Activated B cell treated with CpG ODN at 0.5 μM for 24 hours (primary cell): ENCODE measurements at places on chromosomes 16 and 17. TPM values are rescaled to one million over a fixed set of nuclear protein-coding genes. Genes with fewer than 3 reads are reported as not detected.

The BCL6B gene
- total RNA-seq = 0.31 and 0.88 TPM in 2 replicates

- no peaks in the 10 kb centered on the region for H3K36me3 ChIP-seq
- H3K4me1 ChIP-seq = peaks cover 26% of the 10 kb centered on the region
- no peaks in the 10 kb centered on the region for H3K27me3 ChIP-seq
Measured at GRCh38 chr17:27535975-27536374, 79.7 kb downstream of the KSR1 start.

DNA sequence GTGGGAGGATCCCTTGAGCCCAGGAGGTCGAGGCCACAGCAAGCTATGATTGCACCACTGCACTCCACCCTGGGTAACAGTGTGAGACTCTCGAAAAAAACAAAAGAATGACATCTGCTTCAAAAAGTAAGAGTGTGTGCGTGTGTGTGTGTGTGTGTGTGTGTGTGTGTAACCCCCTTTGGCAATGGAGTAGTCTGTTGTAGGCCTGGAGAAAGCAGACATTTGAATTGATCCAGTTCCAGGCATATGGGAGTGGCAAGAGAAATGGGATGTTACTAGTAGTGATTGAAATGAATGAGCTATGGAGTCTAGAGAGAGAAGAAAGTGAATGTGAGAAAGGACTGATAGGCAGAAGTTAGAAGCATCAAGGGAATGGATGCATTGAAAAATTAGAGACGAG lies 9.9 kb downstream of the CASC3 start:
- no peak for DNase-seq
- no peak overlapping the region for H3K27ac ChIP-seq
- no peaks in the 10 kb centered on the region for H3K27me3 ChIP-seq
- peaks cover 77% of the 10 kb centered on the region for H3K36me3 ChIP-seq
- no peak overlapping the region for H3K4me3 ChIP-seq

DNA sequence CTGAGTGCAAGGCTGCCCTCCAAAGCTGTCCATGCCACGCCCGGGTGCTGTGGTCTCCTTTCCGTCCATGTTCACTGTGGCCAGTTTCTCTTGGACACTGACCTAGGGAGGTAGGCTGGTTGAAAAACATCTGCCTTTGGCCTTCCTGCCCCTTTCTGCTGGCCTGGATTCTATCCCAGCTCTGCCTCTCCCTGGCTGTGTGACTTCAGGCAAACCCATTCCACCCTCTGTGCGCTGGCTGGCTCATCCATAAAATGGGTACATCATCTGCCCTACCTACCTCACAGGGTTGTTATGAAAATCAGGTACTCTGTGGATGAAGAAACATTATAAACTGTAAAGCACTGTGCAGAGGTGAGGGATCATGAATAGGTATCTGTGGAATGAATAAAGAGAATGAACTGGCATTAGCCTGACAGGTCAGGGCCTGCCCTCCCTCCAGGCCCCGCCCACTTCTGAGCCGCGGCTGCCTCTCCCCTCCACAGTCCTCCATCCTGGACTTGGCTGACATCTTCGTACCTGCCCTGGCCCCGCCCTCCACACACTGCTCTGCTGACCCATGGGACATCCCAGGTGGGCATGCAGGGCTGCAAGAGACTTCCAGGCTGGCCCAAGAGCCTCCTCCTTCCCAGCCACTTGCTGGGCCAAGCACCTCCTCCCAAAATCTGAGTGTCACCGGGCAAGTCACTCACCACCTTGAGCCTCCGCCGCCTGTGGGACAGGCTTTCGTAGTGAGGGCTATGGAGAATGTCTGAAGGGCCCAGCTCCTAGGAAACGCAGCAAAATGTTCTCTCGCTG lies 7.0 kb upstream of the SPATA20 start:
- peaks cover 18% of the 10 kb centered on the region for H3K27me3 ChIP-seq
- H3K27ac ChIP-seq = no peak overlapping the region
- peaks cover 8% of the 10 kb centered on the region for H3K4me1 ChIP-seq

The TMEM220 gene
- total RNA-seq = 1.6 and 2.4 TPM in 2 replicates

The MSI2 gene
- total RNA-seq = 93.2 and 102 TPM in 2 replicates

GRCh38 chr16:21600031-21600773 lies 825 bp downstream of the METTL9 start:
- no peaks in the 10 kb centered on the region for H3K27me3 ChIP-seq
- H3K4me3 ChIP-seq = peak overlapping the region; percentile 89
- no peak for DNase-seq
- no peaks in the 10 kb centered on the region for H3K36me3 ChIP-seq
- peaks cover 35% of the 10 kb centered on the region for H3K4me1 ChIP-seq
- H3K27ac ChIP-seq = peak overlapping the region; percentile 92

The HYDIN gene
- total RNA-seq = not detected in 2 replicates

The ALDH3A1 gene
- total RNA-seq = not detected in 2 replicates

DNA sequence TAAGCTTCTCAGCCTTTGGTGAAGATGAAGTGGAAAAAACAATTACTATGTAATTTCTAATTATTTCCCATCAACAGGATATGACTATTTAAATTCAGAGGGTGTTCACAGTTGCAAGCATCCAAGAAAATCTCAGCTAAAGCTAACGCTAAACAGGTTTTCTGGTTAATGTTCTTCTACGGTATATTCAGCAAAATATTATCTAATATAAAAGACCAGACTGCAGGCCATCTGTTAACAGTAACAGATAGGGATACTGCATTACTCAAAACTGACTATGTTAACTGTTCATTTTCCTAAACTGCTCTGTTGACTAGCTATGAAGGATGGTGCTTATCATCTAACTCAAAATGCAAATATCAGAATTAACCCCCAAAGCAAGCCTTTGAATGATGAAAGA lies 32.8 kb downstream of the GLG1 start:
- H3K27me3 ChIP-seq = no peaks in the 10 kb centered on the region
- H3K4me1 ChIP-seq = peaks cover 64% of the 10 kb centered on the region
- no peak for DNase-seq
- peaks cover 9% of the 10 kb centered on the region for H3K36me3 ChIP-seq
- no peak overlapping the region for H3K27ac ChIP-seq
- no peak overlapping the region for H3K4me3 ChIP-seq

- peaks cover 56% of the 10 kb centered on the region for H3K4me1 ChIP-seq
- no peak overlapping the region for H3K4me3 ChIP-seq
- H3K27ac ChIP-seq = no peak overlapping the region
- H3K36me3 ChIP-seq = peaks cover 38% of the 10 kb centered on the region
- H3K27me3 ChIP-seq = no peaks in the 10 kb centered on the region
- no peak for DNase-seq
Measured at GRCh38 chr17:47945080-47945479, 3.7 kb downstream of the PNPO start.

DNA sequence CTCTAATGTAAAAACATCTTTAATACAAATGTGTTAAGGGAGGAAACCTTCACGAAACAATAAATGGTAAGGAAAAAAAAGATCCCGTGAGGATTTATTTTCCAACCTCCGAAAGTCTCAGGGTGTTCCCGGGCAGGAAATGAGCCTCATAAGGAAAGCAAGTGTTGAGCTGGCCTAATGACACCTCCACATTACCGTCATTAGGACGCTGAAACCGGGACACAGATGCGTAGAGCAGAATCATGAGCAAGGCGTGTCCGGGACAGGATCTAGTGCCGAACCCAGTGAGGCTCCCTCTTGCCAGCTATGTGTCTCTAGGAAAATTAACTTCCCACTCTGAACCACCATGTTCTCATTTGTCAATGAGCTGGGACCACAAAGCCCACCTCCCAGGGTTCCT lies 22.7 kb upstream of the CYTH1 start:
- peaks cover 87% of the 10 kb centered on the region for H3K36me3 ChIP-seq
- DNase-seq = no peak
- H3K27me3 ChIP-seq = no peaks in the 10 kb centered on the region
- no peak overlapping the region for H3K4me3 ChIP-seq
- H3K4me1 ChIP-seq = peaks cover 15% of the 10 kb centered on the region

- no peaks in the 10 kb centered on the region for H3K36me3 ChIP-seq
Measured at GRCh38 chr16:50464325-50465290, 83.6 kb upstream of the NKD1 start.

GRCh38 chr16:1206786-1207185 lies 18.3 kb downstream of the TPSG1 start:
- no peak overlapping the region for H3K27ac ChIP-seq
- no peaks in the 10 kb centered on the region for H3K27me3 ChIP-seq
- no peak overlapping the region for H3K4me3 ChIP-seq
- H3K4me1 ChIP-seq = no peaks in the 10 kb centered on the region

GRCh38 chr16:16075488-16076422 lies 126.3 kb downstream of the ABCC1 start:
- peaks cover 34% of the 10 kb centered on the region for H3K4me1 ChIP-seq
- peaks cover 71% of the 10 kb centered on the region for H3K36me3 ChIP-seq
- no peak overlapping the region for H3K4me3 ChIP-seq
- no peaks in the 10 kb centered on the region for H3K27me3 ChIP-seq

DNA sequence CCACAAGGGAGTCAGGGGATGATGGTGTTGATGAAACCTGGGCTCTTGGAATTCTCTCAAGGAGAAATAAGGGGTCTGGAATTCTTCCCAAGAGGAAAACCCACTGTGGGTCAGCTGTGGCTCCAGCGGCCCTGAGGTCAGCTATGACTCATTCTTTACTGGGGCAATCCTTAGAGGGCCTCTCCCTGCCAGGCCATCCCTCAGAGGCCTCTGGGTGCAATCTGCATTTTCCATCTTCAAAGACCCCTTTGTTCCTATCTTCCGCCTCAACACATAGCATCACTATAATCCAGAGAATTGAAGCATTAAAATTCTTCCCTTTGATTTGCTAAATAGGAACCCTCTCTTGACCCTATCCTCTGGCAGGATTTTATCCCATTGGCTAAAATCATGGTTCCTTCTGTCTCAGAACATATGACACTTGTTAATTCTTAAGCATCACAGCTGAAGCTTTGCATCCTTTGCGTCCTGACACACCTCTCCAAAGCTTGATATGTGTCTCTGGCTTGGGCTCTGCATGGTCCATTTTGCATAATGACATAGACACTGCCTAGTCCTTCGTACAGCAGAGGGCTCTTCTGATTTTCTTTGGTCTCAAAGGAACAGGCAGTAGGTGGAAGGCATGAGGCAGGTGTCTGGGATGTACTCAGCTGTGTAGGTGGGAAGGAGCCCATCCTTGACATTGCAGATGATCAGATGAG lies 4.4 kb upstream of the KRT37 start:
- no peaks in the 10 kb centered on the region for H3K36me3 ChIP-seq
- peaks cover 9% of the 10 kb centered on the region for H3K27me3 ChIP-seq
- H3K4me1 ChIP-seq = no peaks in the 10 kb centered on the region
- no peak overlapping the region for H3K4me3 ChIP-seq
- no peak overlapping the region for H3K27ac ChIP-seq

DNA sequence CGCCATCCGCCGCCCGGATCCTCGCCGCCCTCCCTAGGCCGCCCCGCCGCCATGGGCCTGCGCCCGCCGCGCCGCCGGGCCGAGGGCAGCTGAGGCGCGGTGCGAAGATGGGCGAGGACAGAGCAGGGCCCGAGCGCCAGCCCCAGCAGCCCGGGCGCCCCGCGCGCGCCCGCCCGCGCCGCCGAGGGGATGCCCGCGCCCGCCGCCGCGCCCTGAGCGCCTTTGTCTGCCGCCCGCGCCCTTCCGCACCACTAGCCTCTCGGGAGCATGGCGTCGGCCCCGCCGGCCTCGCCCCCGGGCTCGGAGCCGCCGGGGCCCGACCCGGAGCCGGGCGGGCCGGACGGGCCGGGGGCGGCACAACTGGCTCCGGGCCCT lies 278 bp downstream of the RAB11FIP3 start:
- H3K27ac ChIP-seq = no peak overlapping the region
- peaks cover 30% of the 10 kb centered on the region for H3K4me1 ChIP-seq
- no peaks in the 10 kb centered on the region for H3K27me3 ChIP-seq

GRCh38 chr16:27599606-27600005 lies 49.7 kb downstream of the KATNIP start:
- no peaks in the 10 kb centered on the region for H3K4me1 ChIP-seq
- H3K27me3 ChIP-seq = no peaks in the 10 kb centered on the region
- DNase-seq = no peak
- no peak overlapping the region for H3K4me3 ChIP-seq

DNA sequence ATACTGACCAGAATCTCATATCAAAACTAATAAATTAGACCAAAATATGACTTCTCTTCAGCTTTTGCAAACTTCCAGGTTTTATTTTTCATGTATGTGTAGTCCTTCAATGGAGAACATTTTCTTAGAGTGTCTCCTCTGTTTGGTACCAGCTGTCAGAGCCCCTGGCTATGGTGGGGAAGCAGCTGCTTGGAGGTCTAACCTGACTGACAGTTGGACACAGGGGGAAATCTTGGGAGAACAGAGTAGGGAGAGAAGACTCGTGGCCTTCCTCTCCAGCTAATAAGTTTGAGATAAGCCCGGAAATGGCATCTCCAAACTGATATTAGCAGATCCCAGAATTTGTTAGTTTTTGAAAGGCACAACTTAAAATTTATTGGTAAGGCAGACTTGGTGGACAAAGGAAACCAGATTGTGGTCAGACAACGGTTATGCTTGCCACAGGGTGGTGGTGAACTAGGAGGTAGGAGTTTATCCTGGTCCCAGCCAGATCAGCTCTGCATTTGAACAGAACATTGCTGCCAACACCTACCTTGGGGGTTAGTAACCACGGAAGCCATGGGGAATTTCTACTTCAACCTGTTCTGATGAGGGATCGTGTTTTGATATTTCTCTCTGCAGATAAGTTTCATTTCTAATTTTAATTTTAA lies 39.2 kb upstream of the IRX3 start:
- H3K27me3 ChIP-seq = peaks cover 4% of the 10 kb centered on the region
- H3K36me3 ChIP-seq = no peaks in the 10 kb centered on the region
- no peaks in the 10 kb centered on the region for H3K4me1 ChIP-seq
- DNase-seq = no peak

DNA sequence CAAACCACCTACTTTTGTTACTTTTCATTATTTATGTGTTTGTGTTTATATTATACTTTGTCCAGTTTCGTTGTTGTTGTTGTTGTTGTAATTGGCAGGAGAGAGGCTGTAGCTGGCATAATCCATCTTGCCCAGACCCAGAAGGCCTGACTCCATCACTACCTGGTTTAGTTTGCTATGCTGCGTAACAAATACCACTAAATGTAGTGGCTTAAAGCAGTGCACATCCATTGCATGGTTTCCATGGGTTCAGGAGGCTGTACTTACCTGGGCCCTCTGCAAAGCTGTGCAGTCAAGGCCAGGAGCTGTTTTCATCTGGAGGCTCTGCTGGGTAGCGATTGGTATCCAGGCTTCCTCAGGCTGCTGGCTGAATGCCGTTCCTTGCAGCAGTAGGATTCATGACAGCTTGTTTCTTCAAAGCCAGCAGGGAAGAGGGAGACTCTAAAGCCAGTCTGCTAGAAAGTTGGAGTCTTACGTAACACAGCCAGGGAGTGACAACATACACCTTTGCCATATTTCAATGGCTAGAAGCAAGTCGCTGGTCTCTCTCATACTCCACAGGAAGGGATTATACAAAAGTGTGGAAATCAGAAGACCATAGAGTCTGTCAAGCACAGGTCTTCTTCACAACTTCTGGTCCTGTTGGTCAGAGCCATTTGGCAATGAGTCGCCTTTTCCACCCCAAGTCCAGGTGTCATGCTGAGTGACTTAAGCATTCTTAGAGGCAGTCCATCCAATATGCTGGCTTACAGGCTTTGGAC lies 41.1 kb downstream of the TNRC6C start:
- no peaks in the 10 kb centered on the region for H3K27me3 ChIP-seq
- peaks cover 18% of the 10 kb centered on the region for H3K4me1 ChIP-seq
- H3K36me3 ChIP-seq = peaks cover 10% of the 10 kb centered on the region

- no peak for DNase-seq
- H3K27ac ChIP-seq = no peak overlapping the region
- H3K27me3 ChIP-seq = no peaks in the 10 kb centered on the region
- peaks cover 75% of the 10 kb centered on the region for H3K36me3 ChIP-seq
- H3K4me1 ChIP-seq = no peaks in the 10 kb centered on the region
Measured at GRCh38 chr16:87747626-87748414, 18.0 kb downstream of the KLHDC4 start.
